ENCODE measurements at places on chromosomes 12 and 14. TPM values are rescaled to one million over a fixed set of nuclear protein-coding genes. Genes with fewer than 3 reads are reported as not detected.
A peak's percentile ranks its signal among the peaks of the same experiment; 100 is the strongest.

- DNase-seq = no peak
Measured at GRCh38 chr12:30806989-30807694, 52.4 kb upstream of the CAPRIN2 start.

- no peak for DNase-seq
Measured at GRCh38 chr12:128930606-128931005, 77.3 kb downstream of the GLT1D1 start.

The NRIP2 gene
- total RNA-seq = 0.59 TPM

GRCh38 chr12:117733549-117733805 lies 235.3 kb downstream of the KSR2 start:
- DNase-seq = no peak

DNA sequence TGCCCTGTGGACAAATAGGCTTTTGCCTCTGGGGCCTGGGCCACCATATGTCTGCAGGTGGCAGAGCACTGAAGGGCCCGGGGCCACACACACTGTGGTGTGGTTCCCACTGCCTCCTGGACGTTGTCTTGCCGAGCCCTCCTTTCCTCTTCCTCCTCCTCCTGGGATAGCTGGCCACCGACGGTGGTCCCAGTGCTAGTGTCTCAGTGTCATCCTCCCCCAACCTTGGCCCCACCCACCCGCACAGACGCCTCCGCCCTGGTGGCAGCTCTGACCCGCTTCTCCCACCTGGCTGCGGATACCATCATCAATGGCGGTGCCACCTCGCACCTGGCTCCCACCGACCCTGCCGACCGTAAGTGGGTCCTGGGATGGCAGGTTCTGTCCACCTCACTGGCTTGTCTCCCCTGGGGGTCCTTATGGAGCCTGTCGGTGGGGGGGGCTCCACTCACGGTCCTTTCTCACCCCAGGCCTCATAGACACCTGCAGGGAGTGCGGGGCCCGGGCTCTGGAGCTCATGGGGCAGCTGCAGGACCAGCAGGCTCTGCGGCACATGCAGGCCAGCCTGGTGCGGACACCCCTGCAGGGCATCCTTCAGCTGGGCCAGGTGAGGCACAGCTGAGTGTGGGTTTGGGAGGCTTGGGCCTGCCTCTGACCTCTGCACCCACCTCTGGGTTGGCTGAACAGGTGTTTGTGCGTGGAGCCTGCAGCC lies 23.5 kb downstream of the HIP1R start:
- no peak for DNase-seq

DNA sequence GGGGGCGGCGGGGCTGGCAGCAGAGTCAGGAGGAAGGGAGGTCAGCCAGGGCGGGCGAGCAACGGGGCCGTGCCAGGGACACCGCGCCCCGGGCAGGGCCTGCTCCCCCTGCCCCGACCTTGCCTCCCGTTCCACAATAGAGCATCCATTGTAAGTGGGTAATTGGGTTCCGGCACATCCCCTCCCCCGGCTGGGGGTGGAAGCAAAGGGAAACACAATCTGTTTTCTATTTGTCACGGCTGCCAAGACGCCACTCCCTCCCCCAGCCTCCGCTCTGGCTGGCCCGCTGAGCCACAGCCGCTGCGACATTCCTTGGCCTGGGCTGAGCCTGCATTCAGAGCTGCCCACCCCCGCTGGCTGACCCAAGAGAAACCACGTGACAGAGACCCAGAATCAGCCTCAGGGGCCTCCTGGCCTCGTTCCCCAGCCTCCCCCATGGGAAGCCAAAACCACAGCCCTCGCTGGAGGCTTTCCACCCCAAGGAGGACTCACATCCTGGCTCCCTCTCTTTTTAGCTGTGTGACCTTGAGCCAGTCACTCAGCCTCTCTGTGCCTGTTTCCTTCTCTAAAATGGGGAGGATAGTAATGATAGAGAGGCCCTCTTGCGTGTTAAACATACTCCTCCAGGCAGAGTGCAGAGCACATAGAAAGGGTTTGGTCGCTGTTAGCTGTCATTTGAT lies 117.6 kb downstream of the SCARB1 start:
- peak; percentile 97 for DNase-seq

DNA sequence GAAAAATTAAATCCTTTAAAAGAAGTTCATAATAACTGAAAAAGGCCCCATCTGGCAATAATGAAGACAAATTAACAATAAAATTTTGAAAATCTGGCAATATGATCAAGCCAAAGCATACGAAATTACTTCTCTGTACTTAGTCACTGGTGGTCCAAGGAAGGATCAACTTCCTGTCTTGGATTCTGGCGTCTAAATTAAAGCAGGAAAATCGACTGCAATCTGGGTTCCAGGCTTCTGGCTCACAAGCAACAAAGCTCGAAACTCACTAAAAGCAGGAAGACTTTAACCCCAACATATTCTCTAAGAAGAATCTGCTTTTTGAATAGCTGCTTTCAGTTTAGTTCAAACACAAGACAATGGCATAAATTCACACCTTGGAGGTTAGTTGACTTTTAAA lies 49.7 kb downstream of the LRIG3 start:
- no peak for DNase-seq

The CLEC6A gene
- not detected for total RNA-seq

- no peak for DNase-seq
Measured at GRCh38 chr12:64072916-64073575, 149.1 kb downstream of the KICS2 start.

The KRT6A gene
- total RNA-seq = 7.4 TPM

The DACT1 gene
- total RNA-seq = 21.2 TPM

DNA sequence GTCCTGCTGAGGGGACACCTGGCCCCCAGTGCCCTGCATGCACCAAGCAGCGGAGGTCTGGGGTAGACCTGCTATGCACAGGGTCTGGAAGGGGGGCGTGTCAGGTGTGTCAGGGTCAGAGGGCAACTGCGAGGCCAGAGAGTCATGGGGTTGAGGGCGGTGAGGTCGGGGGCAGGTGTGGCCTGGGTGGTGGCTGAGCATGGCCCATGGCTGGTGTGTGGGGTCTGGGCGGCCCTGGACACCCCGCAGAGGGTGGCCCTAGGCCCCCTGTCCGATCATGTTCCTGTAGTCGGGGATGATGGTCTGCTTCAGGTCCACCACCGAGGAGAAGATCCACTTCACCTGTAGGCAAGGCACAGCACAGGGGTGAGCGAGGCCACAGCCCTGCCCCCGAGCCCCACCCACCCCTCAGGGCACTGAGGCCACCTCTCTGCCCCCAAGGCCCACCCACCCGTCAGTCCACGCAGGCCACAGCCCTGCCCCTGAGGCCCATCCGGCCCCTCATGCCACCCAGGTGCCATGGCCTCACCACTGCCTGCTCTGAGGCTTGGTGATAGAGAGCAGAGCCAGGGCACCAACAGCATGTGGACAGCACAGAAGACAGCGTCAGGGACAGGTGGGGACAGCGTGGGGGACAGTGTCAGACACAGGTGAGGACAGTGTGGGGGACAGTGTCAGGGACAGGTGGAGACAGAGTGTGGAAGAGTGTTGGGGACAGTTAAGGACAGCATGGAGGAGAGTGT lies 211.3 kb downstream of the TMEM121 start:
- no peak for DNase-seq

DNA sequence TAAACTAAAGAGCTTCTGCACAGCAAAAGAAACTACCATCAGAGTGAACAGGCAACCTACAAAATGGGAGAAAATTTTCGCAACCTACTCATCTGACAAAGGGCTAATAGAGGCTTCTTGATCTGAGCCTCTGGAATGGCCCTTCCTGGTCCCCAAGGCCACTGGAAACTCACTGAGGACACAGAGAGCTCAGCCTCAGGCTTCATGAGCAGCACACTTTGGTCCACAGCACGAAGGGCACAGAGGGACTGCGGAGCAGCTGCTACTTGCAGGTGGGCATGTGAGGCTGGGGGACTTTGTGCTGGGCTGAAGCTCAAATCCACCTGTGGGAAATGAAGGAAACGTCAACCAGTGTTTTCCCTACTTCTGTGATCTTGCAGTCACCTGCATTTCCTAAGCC lies 27.4 kb downstream of the PZP start:
- DNase-seq = no peak

The MEG3 gene
- total RNA-seq = 9.5 TPM

GRCh38 chr12:87809916-87810315 lies 219.3 kb downstream of the C12orf50 start:
- DNase-seq = no peak

DNA sequence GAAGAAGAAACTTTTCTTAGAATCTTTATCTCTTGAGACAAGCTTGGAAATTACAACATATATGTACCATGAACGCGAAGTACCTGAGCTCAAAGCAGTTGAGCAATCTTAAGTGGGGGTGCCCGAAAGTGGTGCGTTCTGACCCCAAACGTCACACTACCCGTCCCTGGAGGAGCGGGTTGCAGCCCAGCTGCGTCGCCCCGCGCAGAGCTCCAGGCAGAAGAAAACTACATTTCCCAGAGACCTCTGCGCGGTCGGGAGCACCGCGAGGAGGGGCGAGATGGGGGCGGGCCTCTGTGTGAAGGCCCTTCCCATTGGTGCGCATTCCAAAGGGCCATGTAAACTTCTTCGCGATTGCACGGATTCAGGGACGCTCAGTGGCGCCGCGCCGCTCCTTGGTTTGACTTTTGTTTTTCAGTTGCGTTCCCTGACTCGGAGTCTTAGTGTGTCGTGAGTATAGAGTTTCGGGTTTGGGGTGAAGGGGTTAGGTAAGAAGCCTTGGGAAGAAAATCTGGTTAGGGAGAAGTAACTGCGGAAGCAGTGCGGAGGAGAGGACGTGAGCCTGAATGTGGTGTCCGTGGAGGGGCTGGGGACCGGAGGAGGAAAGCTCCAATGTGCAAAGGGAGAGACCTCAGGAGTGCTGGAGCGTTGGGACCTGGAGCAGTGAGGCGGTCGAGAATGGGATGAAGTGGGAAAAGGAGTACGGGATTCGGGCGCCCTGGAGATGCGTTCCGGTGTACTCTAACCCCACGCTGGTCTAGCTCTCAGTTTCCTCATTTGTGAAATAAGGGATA lies at the start of gene CCDC77:
CCDC77 (plus strand) TSS at position 410 of the 794 bp plus-strand sequence. CDS start 7,740 bp downstream, outside the sequence.
- DNase-seq = peak; percentile 95

The GSC gene
- 0.52 TPM for total RNA-seq

- no peak for DNase-seq
Measured at GRCh38 chr12:44777044-44777443, 99.1 kb downstream of the NELL2 start.

- no peak for DNase-seq
Measured at GRCh38 chr12:82186282-82186681, 171.9 kb downstream of the CCDC59 start.

DNA sequence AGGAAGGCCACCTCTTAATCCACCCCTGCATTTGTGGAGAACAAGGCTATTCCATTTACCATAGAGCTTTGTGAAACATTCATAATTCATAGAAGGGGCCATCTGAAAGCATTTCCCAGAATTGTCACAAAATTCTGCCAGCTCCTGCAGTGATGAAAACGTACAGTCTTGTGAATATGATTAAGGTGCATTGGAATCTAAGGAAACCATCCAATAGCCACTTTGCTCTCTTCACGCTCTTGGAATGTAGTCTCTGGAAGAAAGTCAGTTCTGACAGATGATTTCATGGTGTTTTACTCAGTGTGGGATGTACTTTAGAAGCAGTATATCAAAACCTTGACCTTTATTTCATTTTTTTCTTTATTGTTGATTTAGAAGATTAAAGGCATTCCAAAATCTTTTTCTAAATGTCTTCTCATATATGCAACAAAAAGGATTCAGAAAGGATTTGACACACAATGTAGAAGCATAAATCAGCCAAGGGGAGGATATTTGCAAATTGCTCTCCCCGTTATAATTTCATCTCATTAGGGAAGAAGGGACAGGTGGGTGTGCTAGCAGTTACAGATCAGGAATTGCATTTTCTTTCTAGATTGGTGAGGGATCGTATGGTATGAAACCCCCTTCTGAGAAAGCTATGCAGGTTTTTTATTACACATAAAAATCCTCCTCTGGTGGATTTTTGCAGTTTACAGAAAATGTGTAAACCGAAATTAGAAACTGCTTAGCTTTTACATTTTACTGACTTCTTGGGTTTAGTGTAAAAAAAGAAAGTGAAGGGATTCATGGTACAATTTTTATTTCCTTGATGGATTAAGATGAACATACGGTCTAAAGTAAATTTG lies 390.2 kb downstream of the LRIG3 start:
- DNase-seq = no peak

GRCh38 chr12:96237035-96237434 lies 42.9 kb downstream of the ELK3 start:
- DNase-seq = no peak

DNA sequence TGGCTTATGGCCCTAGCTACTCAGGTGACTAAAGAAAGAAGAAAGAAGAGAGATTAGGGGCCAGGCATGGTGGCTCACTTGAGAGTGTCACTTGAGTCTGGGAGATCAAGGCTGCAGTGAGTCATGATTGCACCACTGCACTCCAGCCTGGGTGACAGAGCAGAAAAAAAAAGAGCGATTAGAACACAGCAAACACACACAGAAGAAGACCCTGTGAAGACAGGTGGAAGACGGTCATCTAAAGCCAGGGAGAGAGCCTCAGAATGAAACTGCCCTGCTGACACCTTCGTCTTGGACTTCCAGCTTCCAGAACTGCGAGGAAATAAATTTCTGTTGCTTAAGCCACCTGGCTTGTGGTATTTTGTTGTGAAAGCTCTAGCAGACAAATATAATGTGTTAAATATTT lies 17.5 kb upstream of the PPP1CC start:
- DNase-seq = no peak

- no peak for DNase-seq
Measured at GRCh38 chr14:56002876-56003625, 115.2 kb upstream of the PELI2 start.

The FGF23 gene
- total RNA-seq = not detected

The P3H3 gene
- total RNA-seq = 7.0 TPM

- DNase-seq = no peak
Measured at GRCh38 chr12:75960086-75960910, 71.3 kb downstream of the PHLDA1 start.

DNA sequence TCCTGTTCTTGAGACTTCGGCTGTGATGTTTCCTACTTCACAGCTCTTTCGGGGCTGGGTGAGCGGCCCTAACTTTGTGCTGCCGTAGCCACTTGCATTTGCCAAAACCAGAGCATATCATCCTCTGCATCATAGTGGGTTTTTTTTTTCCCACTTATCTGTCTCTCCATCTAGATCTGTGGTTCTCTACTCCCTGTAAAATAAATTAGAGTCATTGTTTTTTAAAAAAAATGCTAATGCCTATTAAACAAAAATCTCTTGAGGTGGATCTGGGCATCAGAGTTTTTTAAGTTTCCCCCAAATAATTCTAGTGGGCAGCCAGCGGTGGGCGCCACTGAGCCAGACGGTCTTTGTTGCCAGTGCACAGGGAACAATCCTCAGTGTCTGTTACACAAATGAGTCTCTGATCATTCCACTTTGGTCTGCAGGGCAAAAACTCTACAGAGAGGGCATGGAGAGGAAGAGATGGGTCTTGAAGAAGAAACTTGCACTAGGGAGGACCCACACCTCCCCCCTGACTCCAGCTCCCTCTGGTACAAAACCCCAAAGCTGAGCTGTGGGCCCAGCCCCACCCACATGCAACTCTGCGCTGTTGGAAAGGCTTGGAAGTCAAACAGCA lies 62.4 kb upstream of the BCL2L14 start:
- DNase-seq = no peak

- DNase-seq = no peak
Measured at GRCh38 chr12:19402743-19403431, 36.4 kb upstream of the AEBP2 start.

Data from right atrium auricular region (tissue), 2 donors.